Type B pancreatic cell (in vitro differentiated cells): ENCODE measurements at places on chromosomes 2 and 18.

DNA sequence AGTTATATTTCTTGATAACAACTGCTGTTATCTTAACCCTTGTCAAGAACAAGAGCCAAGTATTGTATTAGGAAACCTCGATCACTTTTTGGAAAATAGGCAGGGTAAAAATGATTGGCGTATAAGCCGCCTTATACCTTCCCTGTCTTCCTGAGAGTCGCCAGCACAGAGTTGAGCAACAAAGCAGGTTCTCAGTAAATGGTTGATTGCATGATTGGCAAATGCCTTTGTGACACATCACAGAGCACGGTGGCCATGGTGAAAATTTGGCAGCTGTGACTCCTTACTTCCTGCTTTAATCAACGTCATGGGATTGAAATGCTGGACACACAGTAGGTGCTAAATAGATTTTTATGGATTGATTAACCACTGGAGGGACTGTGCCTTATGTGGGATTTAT lies 3.9 kb upstream of the KLHL29 start:
- DNase-seq, result no peak

DNA sequence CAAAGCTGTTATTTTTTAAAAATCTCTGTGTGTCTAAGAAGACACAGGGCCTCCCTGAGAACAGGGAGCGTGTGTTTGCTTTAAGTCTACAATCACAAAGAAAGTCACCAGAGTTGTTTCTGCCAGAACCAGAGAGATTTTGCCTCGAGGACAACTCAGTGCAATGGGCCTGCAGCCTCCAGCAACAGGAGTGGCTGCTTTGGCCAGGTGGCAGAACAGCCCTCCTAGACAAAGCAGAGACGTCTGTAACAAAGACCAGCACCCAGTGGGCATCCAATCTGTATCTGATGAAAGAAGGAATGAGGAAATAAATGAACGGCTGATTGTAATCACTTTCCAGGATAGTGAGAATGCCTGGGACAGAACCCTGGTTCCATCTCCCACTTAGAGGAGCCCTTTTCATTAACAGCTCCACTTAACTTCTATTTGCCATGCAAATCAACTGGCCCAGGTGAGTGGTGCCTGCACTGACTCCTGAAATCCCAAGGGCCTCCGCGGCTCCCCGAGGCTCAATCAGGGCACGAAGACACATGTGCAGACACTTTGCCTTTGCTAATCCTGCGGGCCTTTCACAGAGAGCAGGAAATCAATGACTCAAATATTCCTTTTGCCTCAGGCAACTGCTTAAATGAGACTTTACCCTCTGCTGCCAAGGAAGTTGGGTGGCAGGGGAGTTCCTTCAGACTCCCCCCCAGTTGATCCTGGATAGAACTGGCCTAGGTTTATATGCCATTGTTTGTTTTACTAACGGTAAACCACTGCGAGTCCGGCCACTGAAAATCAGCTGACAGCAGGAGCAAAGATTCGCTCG lies 146.5 kb downstream of the CABLES1 start:
- DNase-seq, result no peak

GRCh38 chr2:75310876-75311275 lies 111.6 kb upstream of the TACR1 start:
- DNase-seq, result no peak

DNA sequence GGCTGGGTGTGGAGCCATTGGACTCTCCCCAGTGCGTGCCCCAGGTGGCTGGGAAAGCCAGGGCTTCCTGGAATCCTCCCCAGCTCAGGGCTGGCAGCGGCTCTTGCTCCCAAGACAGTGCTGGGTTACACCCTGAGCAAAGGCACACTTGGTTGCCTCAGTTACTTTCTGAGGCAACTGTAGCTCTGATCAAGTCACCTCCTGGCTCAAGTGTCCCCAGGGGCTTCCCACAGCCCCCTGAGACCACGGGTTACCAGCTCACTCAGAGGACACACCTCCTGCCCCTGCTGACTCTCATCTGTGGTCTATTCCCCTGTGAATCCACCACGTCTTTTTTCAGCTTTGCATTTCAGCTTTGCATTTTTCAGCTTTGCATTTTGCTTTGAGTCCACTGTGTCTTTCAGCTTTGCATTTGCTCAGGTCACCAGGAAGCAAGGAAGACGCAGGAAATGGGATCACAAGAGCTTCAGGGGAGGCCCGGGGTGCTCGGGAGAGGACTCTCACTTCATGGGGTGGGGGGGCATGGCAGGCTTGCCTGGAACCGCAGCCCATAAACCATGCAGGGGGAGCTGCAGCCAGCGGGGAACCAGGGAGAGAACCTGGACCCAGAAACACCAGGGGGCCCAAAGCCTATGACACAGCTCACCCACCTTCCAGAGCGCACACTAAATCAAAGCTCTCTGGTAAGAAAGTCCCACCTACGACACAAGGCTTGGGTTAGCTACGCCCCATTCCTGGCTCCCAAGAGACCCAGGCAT lies 138.0 kb upstream of the ASB18 start:
- no peak for DNase-seq

GRCh38 chr2:157853820-157854219 lies 22.3 kb downstream of the ACVR1 start:
- no peak for DNase-seq

DNA sequence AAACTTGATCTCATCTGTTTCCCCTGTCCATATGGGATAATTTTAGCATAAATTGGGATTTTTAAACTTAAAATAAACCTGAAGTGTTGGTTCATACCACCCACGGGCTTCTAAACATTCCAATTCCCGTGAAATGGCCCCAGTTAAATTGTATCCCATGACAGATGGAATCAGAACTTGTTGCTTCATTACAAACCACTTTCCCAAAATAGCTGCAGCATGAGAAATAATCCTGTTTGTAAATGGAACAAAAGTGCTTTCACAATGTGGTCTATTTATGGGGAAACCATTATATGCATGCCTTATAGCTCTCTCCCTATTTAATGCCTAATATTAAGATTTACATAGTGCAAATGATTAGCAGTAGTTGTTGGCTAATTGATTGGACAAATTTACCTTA lies 15.9 kb downstream of the SCG2 start:
- DNase-seq, result no peak

- DNase-seq, result no peak
Measured at GRCh38 chr2:20217041-20217970, 7.6 kb downstream of the SDC1 start.

DNA sequence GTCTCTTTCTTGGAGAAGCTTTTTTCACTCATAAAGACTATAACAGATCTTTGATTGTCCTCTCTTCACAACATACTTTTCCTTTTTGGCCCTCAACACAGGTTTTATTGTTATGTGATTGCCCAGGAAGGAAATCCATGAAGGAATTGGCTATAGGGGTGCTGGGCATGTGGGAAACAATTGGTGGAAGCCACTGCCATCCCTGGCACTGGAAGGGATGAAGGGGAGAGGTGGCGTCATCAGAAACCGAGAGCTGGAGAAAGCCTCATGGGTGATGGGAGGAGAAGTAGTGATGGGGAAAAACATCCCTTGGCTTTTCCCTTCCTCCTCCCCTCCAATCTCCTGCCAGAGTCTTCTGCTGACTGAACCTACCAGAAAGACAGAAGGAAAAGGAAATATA lies 106.2 kb downstream of the SPOPL start:
- DNase-seq, result no peak

DNA sequence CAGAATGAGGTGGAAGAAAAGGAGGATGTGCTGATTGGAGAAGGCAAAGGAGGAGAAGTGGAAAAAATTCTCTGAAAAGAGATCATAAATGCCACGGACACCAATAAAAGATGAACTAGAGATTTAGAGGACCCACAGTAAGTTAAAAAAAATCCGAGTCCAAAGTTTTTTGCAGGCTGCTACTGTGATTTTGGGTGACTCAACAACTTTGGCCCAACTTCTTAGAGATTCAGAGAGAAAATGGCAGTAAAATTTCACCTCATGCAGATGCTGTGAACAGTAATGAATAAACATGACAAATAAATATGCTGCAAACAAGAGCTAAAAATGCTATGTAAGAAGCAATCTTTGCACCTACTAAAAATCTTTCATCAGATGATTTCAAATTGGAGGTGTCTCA lies 176.9 kb upstream of the SESTD1 start:
- DNase-seq, result no peak

- no peak for DNase-seq
Measured at GRCh38 chr2:217934321-217935131, 68.3 kb downstream of the TNS1 start.

DNA sequence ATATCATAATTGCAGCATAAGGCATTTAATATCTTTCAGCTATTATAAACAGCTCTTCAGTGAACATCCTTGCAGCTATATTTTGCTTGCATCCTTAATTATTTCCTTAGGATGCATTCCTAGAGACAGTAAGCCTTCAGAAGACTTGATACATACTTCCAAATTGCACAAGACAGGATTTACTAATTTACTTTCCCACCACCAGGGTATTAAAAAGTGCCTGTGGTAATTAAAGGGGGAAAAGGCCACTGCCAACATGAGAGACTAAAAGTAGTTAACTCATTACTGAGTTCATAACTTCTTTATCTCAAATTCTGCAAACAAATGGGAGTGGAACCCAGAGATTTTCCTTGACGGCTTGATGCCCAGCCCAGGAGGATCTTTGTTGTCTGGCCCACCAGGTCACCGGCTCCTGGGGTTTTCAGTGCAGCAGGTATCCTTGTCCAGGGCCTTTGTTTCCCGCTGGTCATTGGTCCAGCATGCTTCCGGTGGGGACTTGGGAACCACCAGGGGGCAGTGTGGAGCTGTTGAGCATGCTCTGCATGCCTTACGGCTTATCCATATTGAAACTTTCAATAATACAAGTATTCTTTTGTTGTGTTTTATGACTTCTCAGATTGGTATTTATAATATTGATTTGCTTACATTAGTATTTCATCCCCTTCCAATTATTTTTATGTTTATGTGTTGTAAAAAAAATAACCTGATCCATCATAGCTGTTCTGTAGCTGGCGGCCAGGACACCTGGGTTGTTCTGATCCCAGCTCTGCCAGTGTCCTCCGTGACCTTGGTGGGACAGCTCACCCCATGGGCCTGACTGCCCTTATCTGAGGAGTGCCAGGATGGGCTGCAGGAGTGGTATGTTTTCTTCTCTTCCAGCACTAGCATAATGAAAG lies 61.4 kb downstream of the TGOLN2 start:
- DNase-seq, result no peak

DNA sequence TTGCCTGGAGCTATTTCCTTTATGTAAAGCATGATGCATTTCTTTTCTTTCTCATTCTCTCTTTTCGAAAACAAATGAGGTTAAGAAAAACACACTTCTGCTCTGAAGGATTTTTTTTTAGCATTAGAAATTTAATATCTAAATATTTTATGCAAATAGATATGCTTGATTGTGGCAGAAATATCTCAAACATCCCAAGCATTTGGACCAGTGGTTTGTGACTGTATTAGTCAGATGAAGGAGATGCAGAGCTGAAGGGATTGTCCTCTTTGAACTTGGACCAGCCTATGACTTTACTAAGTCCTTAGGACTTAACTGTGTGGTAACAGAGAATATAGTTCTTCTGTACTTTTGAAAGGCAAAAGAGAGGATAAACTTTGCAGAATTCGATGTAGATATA lies 335.9 kb upstream of the NT5C1B start:
- DNase-seq, result no peak

DNA sequence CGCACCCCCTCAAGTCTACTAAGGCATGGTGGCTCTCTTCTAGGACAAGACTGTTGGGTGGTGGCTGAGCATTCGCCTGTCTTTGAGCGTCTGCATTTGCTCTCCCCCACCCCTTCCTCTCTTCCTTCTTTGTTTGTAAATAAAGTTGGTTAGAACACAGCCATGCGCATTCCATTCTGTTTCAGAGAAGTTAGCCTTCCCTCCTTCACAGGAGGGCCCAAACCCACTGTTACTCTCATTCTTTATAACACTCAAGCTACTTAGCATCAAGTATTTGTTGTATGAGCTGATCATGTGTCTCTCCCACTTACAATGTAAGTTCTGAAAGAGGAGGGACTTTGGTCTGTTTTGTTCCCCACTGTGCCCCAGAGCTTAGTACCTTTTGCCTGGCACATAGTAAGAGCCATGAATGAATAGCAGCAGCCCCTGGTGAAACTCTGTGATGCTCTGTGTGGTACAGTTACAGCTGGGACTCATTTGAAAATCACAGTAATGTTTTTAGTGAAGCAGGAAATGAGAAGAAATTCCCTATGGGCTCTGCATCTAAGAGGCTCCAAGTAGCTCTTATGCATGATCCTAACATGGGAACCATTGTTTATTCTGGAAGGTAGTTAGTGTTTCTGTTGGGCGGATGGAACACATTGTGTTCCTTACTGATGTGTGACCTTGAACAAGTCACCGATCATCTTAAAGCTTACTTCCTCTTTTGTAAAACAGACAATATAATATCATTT lies 7.7 kb downstream of the MGAT5 start:
- DNase-seq, result no peak

DNA sequence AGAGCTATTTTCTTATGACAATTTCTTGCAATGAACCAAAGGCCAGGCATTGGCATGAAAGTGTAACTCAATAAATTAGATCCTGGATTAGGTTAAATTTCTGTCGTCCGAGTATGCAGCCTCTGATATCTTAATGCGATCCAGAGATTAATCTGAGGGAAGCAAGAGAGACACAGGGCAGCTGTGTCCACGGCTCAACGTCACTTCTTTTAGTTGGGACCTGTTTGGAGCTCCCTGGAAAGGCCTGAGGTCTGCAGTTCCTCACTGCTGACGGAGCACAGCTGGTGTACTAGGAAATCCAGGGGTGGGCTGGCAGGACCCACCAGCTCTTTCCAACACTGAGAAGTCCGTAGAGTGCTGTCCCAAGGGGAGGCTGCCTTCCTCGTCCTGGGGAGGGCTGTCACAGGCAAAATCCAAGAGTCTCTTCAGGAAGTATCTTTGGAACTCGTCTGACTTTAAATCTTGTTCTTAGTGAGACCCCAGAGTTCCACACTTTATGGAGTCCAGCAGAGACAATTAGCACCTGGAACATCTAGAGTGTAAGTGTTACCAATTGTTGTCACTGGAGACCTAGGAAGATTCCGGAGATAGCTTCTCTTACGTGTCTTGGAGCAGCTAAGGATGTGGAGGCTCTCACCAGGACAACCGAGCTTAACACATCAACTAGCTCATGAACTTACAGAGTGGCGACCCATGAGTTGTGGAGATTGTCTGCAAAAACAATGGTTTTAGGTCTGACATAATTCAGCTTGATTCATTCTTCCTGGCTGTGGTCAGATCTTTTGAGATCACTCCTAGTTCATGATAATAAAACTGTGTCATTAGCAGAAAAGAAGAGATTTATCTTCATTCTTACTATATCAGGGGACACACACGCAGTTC lies 173.7 kb downstream of the ACKR3 start:
- DNase-seq, result no peak

DNA sequence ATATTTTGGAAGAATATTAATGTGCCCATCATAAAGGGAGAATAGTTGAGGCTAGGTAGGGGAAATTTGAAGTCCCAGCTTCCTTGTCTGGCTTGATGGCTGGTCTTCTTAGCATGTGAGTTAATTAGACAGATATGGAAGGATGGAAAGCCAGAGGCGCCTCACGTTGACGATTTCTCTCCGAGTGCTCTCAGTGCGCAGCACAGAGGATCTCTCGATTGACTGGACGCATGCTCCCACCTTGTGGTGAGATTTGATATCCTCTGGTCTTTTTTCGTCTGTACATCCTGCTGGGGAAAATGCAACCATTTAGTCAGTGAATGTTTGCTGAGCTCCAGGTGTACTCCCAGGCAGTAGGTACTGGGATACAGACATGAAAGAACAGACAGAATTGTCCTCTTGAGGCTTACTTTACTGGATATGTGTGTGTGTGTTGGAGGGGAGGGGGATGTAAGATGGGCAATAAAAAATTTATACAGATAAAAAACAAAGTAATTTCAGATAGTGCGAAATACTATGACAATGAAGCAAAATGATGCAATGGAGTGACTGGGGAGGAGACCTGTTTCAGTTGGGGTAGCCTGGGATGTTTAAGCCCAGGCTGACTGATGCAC lies 66.9 kb upstream of the ZNG1B start:
- no peak for DNase-seq
